Gastroesophageal sphincter (tissue), 4 donors: ENCODE measurements at places on chromosomes 4 and X.

- no peak for ATAC-seq
- H3K4me1 ChIP-seq, result no peaks in the 10 kb centered on the region
- no peaks in the 10 kb centered on the region for H3K36me3 ChIP-seq
Observed at GRCh38 chrX:45437186-45437585, 236.5 kb upstream of the DIPK2B start.

DNA sequence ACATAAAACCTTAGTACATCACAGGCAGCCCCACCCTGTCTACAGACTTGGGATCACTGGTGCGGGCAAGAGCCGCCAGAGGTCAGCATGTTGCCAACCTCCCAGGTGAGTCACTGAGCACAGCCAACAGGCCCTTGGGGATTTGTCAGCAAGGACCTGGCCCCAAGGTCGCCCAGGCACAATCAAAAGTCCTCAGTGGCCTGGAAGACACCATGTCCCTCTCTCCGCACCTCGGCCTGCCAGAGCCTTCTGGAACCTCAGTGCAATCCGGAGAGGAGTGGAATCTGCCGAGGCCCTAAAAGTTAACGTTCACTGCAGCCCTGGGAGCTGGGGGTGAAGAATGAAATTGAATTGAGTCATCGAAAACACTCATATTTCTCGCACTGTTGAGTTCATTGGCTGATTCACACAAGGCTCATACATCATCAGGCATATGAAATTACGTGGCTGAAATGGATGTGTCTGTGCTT, 74.3 kb downstream of the WFS1 start:
- H3K4me3 ChIP-seq, result no peak overlapping the region
- peaks cover 52% of the 10 kb centered on the region for H3K27me3 ChIP-seq
- ATAC-seq, result no peak
- H3K27ac ChIP-seq, result no peak overlapping the region
- H3K36me3 ChIP-seq, result no peaks in the 10 kb centered on the region

DNA sequence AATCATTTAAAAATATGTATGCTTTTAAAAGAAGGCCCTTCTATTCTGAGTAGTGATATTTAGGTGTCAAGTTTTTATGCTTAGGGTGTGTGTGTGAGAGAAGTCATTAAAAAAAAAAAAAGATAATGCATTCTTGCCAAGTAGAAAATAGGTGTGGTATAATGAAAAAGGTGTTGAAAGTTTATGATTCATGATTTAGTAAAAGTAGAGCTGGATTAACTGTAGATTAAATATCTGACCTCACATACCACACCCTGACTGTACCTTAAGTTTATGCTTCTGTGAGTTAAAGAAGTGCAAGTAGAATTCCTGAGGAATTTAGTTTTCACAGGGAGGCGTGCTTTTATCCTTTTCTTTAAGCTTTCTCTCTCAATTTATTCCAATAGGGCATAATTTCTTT, 71.1 kb downstream of the BMPR1B start:
- no peak for ATAC-seq
- no peak overlapping the region for H3K27ac ChIP-seq
- no peak overlapping the region for H3K4me3 ChIP-seq
- no peaks in the 10 kb centered on the region for H3K36me3 ChIP-seq
- no peaks in the 10 kb centered on the region for H3K27me3 ChIP-seq

DNA sequence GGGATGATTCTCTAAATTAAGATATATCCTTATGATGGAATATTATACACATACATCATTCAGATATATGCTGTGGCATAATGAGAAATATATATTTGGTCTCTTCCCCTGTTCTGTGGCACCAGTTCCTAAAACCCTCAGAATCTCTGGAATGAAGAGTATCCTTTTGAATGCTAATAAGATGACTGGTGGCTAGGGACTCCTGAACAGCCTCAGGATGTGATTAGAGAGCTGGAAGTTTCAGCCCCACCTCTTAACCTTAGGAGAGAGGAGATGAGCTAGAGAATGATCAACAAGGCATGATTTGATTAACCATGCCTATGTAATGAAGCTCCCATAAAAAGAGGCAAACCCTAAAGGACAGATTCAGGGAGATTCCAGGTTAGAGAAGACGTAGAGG, 632.0 kb downstream of the IQCM start:
- no peak overlapping the region for H3K4me3 ChIP-seq
- no peaks in the 10 kb centered on the region for H3K27me3 ChIP-seq
- H3K36me3 ChIP-seq, result no peaks in the 10 kb centered on the region
- H3K27ac ChIP-seq, result no peak overlapping the region
- H3K4me1 ChIP-seq, result no peaks in the 10 kb centered on the region
- ATAC-seq, result no peak

DNA sequence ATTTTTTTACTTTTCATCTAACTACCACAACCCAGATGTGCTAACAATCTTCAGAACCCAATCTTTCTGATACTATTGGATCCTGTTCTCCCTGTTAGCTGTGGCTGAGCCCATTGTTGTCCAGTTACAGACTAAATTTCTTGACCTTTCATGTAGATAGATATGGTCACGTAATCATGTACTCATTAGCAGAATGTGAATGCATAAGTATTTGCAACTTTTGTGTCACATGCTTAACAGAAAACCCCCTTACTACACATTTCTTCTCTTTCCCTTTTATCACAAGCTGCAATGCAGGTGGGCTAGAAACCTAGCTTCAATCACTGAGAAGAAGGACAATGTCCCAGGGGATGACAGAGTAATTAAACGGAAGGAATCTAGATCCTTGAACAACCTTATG, 13.1 kb upstream of the FAM13A start:
- H3K4me1 ChIP-seq, result no peaks in the 10 kb centered on the region
- no peak overlapping the region for H3K27ac ChIP-seq
- H3K4me3 ChIP-seq, result no peak overlapping the region
- no peaks in the 10 kb centered on the region for H3K27me3 ChIP-seq

- H3K27ac ChIP-seq, result no peak overlapping the region
- H3K27me3 ChIP-seq, result no peaks in the 10 kb centered on the region
- H3K36me3 ChIP-seq, result no peaks in the 10 kb centered on the region
Observed at GRCh38 chr4:165388756-165389155, 9.9 kb downstream of the CPE start.

DNA sequence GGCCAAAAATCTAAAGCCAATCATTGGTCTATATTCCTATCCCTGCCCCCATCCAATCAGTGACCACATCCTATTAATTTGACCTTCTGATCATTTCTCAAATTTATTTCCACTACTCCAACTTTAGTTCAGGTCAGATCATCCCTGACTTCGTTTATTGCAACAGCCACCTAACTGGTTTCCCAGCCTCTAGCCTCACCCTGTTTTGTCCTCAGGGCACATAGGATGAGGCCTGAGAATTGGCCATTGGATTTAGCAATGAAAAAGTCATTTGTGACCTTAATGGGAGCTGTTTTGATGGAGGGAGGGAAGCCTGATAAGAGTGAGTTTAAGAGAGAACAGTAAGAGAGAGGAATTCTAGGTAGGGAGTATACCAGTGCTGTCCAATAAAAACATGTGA, 155.0 kb downstream of the AMMECR1 start:
- no peak for ATAC-seq
- H3K4me1 ChIP-seq, result no peaks in the 10 kb centered on the region
- H3K27ac ChIP-seq, result no peak overlapping the region
- H3K4me3 ChIP-seq, result no peak overlapping the region

GRCh38 chrX:6446582-6446981, 88.3 kb downstream of the VCX3A start:
- H3K36me3 ChIP-seq, result no peaks in the 10 kb centered on the region
- no peak overlapping the region for H3K4me3 ChIP-seq
- H3K27me3 ChIP-seq, result no peaks in the 10 kb centered on the region
- no peak for ATAC-seq
- no peaks in the 10 kb centered on the region for H3K4me1 ChIP-seq
- no peak overlapping the region for H3K27ac ChIP-seq

DNA sequence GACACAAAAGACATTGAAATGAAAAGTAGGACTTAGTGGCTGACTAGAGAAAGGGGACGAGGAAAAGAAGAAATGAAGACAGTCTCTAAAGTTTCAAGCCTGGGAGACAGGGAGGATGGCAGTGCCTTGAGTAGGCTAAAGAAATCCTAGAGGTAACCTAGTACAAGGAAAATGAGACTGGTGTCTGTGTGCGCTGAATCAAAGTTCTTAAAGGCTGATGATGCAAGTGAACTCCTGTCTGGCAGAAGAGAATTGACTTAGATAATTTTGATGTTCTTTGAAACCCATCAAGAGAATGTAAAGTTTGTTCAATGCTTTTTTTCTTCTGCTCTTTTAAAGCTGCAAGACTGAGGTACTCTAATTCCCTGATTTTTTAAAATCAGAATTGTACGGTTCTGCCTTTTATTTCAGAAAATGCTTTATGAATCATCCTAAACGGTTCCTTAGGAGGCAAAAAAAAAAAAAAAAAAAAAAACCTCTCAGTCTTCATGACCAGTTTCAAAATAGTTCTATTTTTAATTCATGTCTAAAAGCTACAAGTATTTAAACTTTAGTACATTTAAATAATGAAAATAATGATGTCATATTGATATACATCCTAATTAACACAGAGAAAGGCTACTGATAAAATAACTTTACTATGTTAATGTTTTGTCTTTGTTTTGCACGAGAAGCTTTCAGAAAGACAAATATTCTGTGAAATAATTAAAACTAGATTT, 189.8 kb downstream of the PPP3CA start:
- no peaks in the 10 kb centered on the region for H3K36me3 ChIP-seq
- no peaks in the 10 kb centered on the region for H3K27me3 ChIP-seq
- no peak for ATAC-seq
- H3K4me1 ChIP-seq, result no peaks in the 10 kb centered on the region

DNA sequence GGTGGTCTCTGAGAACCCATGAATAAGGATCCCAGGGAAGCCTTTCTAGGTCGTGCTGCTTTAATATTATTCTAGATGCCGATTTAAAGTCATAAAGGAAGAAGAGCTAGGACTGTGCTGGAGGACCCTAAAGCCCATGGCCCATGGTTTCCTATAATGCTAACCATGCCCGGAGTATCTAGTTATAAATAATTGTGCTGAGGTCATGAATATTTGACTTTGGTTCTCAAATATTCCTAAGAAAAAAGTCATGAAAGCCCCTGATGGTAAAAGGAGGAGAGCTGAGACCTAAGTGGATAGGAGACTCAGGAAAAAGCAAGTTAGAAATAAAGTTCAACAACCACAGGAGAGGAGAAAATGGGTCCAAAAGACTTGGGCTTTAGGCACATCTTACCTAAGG, 132.0 kb downstream of the TBL1X start:
- H3K36me3 ChIP-seq, result no peaks in the 10 kb centered on the region
- ATAC-seq, result no peak
- H3K4me1 ChIP-seq, result peaks cover 9% of the 10 kb centered on the region

DNA sequence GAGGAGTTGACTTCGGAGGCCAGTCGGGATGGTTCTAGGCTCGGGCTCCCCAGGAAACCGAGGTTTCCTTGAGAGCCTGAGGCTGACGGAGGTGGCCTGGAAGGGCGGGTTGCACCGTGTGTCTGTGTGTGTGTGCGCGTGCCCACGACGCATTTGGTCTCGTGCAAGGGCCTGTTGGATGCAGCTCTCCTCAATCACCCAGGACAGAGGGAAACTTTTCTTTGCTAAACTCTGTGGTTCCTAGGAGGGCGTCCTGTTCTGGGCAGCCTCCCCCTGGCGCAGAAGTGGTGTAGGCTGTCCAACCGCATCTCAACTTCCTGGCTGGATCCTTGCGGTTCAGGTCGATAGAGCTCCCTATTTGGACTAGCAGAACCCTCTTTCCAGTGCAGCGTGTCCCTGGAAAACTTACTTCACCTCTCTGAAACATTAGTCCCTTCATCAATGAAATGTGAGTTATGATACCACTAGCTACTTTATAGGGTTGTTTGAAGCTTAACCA, 973 bp downstream of the STK32B start:
- H3K36me3 ChIP-seq, result no peaks in the 10 kb centered on the region
- H3K4me1 ChIP-seq, result no peaks in the 10 kb centered on the region
- no peaks in the 10 kb centered on the region for H3K27me3 ChIP-seq
- peak; percentile 6 for ATAC-seq
- H3K27ac ChIP-seq, result no peak overlapping the region

DNA sequence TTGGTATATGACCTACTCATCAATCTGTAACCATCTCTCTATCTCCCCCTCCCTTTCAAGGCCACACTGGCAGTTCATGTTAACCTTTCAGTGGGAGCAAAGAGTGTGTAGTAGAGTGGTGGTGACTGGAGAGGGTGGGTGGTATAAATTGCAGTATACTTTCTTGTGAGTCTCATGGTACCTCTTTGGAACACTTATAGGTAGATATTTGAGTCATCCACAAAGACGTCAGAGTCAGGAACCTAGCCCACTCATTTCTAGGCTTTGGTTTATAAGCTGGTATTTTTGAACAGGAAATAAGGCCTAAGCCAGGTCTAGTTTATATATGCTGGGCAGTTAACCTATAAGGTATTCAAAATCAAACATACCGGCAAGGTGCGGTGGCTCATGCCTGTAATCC, 36.3 kb downstream of the RLIM start:
- no peak for ATAC-seq
- no peaks in the 10 kb centered on the region for H3K27me3 ChIP-seq
- H3K36me3 ChIP-seq, result no peaks in the 10 kb centered on the region
- H3K4me3 ChIP-seq, result no peak overlapping the region
- no peaks in the 10 kb centered on the region for H3K4me1 ChIP-seq
- H3K27ac ChIP-seq, result no peak overlapping the region
